ENCODE measurements at places on chromosomes 16 and 17. TPM values are rescaled to one million over a fixed set of nuclear protein-coding genes. Genes with fewer than 3 reads are reported as not detected.

DNA sequence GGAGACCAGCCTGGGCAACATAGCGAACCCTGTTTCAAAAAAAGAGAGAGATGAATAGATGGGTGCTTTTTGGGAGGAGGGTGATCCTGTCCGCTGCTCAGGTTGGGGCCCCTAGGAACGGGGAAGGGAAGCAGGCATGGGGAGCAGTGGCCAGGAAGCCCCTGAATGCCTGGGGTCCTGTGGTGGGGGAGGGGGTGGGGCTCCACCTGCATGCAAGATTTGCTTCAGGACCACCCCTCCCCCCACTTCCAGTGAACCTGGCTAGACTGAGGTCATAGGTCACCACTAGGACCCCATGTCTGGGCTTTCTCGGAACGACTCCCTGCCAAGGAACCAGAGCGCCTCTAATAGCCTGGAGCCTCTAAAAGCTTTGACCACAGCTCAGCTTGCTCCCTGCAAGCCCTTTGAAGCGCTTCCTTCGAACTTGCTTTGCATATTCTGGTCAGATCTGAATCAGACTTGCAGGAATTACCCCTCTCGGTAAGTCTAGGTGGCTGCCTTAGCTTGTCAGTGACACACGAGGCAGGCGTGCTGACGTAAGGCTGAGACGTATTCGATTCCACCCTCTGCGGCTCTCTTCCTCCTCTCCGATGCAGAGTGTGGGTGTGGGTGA, 3.7 kb downstream of the SOCS3 start:
- H3K4me3 ChIP-seq = peak overlapping the region; percentile 94
- peak overlapping the region; percentile 93 for H3K27ac ChIP-seq
- no peaks in the 10 kb centered on the region for H3K27me3 ChIP-seq
- peak; percentile 90 for DNase-seq

DNA sequence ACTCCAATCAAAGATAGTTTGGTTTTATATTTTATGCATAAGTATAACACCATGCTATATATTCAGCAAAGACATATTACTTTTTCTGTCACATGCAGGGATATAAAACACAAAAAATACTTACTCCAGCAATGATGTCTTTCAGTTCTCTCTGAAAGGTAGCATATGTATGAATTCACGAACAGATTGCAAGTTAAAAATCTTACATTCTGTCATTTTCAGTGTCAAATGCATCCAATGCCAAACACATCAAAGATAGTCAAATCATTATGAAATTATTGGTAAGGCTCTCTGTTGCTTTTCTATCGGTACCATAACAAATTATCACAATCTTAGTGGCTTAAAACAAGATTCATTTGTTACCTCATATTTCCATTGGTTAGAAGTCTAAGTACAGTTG, 492.0 kb upstream of the KIF2B start:
- no peaks in the 10 kb centered on the region for H3K4me1 ChIP-seq
- no peak overlapping the region for H3K27ac ChIP-seq
- H3K36me3 ChIP-seq = no peaks in the 10 kb centered on the region
- no peak overlapping the region for H3K4me3 ChIP-seq
- no peaks in the 10 kb centered on the region for H3K27me3 ChIP-seq

DNA sequence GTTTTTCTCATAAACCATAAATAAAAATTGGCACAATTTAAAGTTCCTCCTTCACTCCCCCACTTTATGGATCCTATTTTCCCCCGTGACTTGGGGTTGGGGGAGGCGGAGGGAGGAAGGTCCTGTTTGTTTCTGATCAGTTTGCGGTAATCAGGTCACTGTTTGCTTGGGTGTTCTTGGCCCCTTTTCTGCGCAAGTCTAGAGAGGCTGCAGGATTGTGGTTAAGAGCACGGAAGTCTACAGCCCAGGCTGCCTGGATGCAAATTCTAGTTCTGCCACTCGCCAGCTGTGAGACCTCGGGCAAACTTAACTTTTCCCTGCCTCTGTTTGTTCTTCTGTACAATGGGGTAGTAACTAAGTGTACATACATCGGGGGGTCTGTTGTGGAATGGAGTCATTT, 12.1 kb downstream of the ATP2C2 start:
- H3K4me3 ChIP-seq = no peak overlapping the region
- H3K4me1 ChIP-seq = peaks cover 6% of the 10 kb centered on the region
- no peak for DNase-seq
- no peak overlapping the region for H3K27ac ChIP-seq
- peaks cover 13% of the 10 kb centered on the region for H3K27me3 ChIP-seq

DNA sequence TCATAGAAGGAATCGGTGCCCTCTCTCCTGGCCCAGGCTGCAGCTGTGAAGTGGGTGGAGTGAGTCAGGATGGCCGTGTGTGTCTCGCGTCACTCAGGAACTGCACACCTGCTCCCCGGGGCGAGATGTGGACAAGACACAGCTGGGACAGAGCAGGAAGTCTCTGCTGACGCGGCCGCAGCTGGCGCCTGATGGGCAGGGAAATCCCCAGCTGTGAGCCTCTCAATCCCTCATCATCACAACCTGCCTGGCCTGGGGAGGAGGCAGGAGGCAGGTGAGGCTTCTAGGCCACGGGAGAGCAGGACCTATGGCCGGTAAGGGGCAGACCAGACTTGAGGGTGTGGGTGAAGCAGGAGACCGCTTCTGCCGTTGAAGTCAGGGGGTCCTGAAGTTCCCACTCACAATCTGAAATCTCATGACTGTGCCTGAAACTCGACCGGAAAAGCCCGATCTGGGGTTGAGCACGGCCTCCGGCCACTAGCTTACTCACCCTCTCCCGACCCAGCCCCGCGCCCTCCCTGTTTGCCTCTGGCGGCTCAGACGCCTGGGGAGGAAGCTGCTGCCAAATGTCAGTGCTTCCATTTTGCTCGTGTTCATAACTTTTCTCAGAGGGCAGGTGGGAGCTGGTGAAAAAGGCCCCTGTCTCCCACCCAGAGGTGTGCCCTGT, 1.1 kb upstream of the TRPV3 start:
- H3K4me3 ChIP-seq = peak overlapping the region; percentile 61
- H3K27ac ChIP-seq = peak overlapping the region; percentile 76
- H3K4me1 ChIP-seq = peaks cover 34% of the 10 kb centered on the region
- H3K36me3 ChIP-seq = no peaks in the 10 kb centered on the region
- peak; percentile 42 for DNase-seq
- H3K27me3 ChIP-seq = peaks cover 2% of the 10 kb centered on the region

DNA sequence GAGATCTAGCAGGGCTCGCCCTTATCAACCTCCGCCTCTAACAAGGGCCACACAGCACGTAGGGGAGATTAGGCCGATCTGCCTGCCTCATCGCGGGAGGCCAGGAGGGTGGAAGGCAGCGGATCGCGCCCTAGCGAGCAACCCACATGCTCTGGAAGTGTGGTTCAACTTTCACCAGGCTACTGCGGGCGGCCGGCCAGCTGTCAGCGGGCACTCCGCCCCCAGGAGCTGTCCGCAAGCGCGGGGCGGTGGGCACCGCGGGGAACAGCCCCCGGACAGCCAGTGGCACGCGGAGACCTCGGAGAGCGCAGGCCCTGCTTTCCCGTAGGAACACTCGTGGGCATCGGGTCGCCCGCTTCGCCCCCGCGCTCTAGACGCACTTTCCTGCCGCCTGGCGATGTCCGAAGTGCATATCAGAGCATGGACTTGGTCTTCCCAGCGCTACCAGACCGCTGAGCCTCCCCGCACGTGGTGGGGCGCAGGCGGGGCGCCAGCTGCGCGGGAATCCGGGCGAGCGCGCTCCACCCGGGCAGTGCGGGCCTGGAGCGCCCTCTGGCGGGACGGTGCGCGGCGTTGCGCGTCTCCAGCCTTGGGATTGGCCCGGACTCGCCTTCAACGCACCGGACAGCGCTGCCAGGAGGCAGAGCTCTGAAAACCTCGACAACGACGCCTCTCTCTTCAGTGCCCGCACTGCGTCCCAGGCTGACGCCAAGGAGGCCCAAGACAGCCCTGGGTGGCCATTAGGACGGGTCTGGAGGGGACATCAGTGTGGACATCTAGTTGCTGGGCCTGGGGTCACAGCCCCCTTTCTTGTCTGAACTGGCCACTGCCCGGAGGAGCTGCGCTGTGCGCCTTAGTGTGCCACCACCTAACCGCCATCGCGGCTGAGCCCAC, 3.6 kb upstream of the ZNHIT3 start:
- H3K4me3 ChIP-seq = peak overlapping the region; percentile 51
- peaks cover 34% of the 10 kb centered on the region for H3K4me1 ChIP-seq
- peak overlapping the region; percentile 55 for H3K27ac ChIP-seq
- H3K36me3 ChIP-seq = peaks cover 3% of the 10 kb centered on the region
- H3K27me3 ChIP-seq = peaks cover 28% of the 10 kb centered on the region
- peak; percentile 74 for DNase-seq

- H3K27ac ChIP-seq = peak overlapping the region; percentile 13
- peak; percentile 38 for DNase-seq
- H3K4me3 ChIP-seq = no peak overlapping the region
- H3K4me1 ChIP-seq = peaks cover 48% of the 10 kb centered on the region
- no peaks in the 10 kb centered on the region for H3K36me3 ChIP-seq
- H3K27me3 ChIP-seq = peaks cover 8% of the 10 kb centered on the region
These were observed 5.1 kb upstream of the GGT6 start for GRCh38 chr17:4565209-4566141.

Gene DCXR
- total RNA-seq = 123 TPM

Gene THUMPD1
- total RNA-seq = 42.4 TPM

Gene CA5A
- total RNA-seq = 0.13 TPM
